ENCODE measurements at places on chromosomes 12 and 14.

DNA sequence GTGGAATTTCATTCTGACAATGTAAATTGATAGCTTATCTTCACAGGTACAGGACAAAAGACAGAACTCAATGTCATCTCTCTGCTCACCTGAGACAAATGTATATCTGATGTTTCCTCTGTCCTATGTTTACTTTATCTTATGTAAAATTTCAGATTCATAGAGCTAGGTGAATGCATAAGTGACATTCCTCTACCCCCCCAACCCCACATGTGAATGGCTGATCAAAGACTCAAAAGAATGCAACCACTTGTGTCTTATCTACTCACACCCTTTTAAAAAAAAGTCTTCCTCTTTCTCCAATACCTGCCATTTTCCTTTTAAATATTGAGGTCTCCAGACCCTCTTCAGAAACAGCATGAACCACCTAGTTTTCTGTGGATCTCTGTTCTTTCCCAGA is 736.6 kb upstream of the SEL1L start:
- DNase-seq, result no peak

DNA sequence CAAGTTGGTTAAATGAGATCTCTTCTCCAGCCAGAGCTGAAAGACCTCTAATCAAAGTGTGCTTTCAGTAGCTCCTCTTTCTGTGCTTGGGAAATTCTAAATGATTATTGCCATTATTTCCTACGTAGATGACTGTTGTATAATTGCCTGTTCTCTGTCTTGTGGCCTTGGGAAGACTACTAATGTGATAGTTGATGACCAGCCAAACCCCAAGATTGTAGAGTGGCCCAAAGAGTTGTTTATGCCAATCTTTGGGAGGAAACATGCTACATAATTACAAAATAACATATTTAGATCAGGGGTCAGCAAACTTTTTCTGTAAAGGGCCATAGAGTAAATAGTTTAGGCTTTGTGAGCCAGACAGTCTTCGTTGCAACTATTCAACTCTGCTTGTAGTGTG is 135.1 kb upstream of the DIO2 start:
- DNase-seq, result no peak

DNA sequence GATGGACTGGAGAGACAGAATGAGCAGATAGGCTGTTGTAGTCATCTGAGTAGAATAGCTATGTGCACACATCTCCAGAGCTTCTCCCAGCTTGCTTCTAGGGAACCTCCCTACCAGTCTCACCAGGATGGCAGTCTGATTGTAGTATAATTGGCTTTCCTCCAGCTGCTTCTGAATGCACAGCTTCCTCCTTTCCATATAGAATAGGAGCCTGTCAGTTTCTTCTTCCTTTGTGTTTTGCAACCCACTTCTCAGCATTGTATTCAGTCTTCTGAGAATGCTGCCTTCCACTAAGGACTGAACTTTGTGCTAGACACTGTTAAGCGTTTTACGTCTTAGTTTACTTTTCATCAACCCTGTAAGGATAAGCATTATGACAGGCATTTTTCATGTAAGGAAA is 2.2 kb upstream of the CSAD start:
- DNase-seq, result peak; percentile 6

DNA sequence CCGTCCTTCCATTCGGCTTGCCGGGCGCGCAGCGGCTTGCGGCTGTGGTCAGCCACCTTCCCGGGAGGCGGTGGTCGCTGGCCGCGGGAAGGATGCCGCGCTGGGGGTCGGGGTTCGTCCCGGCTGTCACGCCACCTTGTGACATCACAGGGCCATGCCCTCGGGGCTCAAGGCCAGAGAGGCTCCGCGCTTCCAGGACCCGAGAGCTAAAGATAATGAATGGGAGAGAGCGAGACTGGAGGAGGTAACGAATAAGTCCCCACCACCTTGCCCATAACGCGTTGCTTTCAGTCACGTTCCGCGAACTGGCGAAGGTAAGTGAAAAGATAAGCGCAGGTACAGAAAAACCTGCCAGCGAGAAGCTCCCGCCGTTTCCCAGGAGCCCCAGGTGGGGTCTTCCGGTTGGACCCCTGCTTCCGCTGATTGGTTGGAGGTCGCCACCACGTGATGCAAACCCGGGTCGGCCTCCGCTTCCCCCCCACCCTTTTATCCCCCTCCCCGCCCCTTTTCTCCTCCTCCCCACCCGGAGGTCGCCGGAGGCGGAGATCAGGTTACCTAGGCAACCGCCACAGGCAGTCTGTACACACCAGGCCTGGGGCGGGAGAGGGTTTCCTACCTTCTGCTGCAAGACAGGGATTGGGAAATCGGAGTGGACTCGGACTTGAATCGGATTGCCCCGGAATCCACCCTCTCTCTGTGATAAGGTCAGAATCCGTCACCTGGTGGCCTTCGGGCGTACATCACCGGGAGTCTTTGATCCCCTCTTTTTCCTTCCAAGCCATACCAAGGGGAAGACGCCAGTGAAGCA is at the start of gene LRRC9:
LRRC9 (plus strand) TSS at position 575 of the 808 bp plus-strand sequence.
- no peak for DNase-seq

GRCh38 chr12:78430551-78430950 is 434.0 kb upstream of the SYT1 start:
- no peak for DNase-seq

All from NCI-H446 (cell line).